ENCODE measurements at places on chromosomes 13 and 19. TPM values are rescaled to one million over a fixed set of nuclear protein-coding genes. Genes with fewer than 3 reads are reported as not detected.

DNA sequence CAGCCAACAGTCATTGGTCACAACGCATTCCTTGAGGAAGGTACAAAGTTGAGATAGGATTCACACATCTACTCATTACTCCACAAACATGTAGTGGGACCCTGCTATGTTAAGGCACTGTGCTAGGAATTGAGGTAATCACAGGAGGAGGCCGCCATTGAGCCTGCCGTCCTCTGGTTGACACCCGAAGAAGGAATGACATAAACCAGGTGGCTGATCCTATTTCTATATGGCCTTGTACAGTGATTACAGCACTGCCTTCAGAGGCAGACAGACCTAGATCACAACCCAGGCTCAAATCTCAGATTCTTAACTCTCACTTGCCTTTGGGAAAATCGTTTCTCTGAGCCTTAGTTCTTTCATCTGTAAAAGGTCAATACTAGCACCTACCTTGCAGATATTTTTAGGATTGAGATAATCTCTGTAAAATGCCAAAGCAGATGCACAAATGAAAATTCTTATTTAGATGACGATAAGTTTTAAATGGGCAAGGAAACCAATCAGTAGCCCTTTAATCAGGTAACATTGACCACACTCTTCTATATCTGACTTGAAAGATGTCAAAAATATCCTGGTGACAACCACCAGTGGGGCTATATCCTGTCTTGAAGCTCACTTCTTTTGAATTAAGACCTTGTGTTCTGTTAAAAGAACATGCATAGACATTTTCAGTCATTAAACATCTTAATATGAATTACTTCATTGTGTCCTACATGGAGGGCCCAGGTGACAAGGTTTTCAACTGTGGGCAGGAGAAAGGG lies 251.6 kb downstream of the KCTD12 start:
- no peak for DNase-seq

GRCh38 chr13:26965952-26966700 lies 205.5 kb downstream of the USP12 start:
- no peak for DNase-seq

- DNase-seq: peak; percentile 53
These were observed 10.3 kb downstream of the ZNF480 start for GRCh38 chr19:52307275-52307674.

DNA sequence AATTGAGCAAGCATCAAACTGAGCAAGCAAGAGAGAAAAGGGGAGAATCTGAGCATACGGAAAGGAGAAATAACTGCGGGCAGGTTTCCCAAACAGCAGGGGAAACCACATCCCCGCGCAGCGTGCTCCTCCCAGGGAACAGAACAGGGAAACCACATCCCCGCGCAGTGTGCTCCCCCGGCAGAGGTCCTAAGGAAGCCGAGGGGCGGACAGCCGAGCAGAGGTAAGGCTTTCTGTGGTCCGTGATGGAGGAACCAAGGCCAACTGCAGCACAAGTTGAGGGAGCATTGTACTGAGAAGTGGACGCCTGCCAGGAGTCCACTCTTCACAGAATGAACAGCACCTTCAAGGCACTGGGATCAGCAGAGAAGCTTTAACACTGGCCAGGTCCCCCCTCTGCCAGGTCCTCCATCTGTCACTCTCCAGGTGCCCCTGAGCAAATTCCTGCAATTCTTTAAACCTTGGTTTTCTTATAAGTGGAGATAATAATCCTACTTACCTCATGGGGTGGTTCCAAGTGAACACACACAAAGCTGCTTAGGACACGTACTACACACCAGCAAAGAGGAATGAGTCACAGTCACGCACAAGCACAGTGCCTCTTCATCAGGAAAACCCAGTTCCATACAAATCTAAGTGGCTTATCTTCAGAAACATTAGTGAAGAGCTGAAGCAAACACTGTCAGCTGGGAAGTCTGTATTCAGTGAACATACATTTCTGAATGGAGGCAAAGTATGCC lies 23.0 kb upstream of the LAMP1 start:
- no peak for DNase-seq

GRCh38 chr19:18108897-18109296 lies 11.3 kb downstream of the MAST3 start:
- no peak for DNase-seq

Gene ATP4B
- total RNA-seq: not detected

Gene SPATA13
- 32.4 TPM for total RNA-seq

Gene SIGLEC5
- not detected for total RNA-seq

All from OCI-LY7 (cell line).